Activated B cell treated with CpG ODN at 0.5 μM for 24 hours (primary cell): ENCODE measurements at places on chromosomes 16 and 17. TPM values are rescaled to one million over a fixed set of nuclear protein-coding genes. Genes with fewer than 3 reads are reported as not detected.

DNA sequence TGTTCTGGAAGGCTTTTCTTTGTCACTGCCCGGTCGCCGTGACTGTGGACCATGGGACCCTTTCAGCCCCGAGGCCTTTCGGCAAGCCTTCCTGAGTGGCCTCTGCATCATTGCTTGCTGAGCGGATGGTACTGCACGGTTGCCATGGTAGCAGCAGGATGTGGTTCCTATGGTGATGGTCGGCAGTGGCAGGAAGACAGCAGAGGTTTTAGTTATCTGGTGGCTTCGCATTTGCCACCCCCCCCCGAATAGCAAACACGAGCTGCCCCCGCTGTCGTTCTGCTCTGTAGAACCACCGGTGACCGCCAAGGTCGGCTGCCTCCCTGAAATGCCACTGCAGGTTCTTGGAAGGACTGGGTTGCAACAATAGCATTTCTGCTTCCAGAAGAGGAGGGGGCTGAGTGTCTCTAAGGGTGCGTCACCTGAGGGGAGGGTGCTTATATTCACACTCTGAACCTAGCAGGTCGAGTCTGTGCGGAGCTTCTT lies 76.6 kb downstream of the CMIP start:
- peak overlapping the region; percentile 66 for H3K27ac ChIP-seq
- DNase-seq = no peak
- peaks cover 29% of the 10 kb centered on the region for H3K4me1 ChIP-seq
- no peak overlapping the region for H3K4me3 ChIP-seq
- H3K27me3 ChIP-seq = no peaks in the 10 kb centered on the region

DNA sequence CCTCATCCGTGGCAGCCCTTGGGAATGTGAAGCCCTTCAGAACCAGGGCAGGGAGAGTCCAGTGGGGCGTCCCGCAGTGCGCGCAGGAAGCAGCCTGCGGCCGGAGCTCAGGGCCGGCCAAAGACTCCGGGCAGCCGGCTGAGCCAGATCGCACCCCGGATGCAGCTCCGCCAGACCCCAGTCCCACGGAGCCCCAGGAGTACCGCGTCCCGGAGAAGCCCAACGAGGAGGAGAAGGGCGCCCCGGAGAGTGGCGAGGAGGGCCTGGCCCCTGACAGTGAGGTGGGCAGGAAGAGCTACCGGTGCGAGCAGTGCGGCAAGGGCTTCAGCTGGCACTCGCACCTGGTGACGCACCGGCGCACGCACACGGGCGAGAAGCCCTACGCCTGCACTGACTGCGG lies 6.9 kb downstream of the ZNF205 start:
- no peak overlapping the region for H3K4me3 ChIP-seq
- H3K27ac ChIP-seq = no peak overlapping the region
- peaks cover under 1% of the 10 kb centered on the region for H3K36me3 ChIP-seq
- peaks cover 4% of the 10 kb centered on the region for H3K27me3 ChIP-seq
- DNase-seq = no peak

- peaks cover 27% of the 10 kb centered on the region for H3K36me3 ChIP-seq
- H3K4me3 ChIP-seq = peak overlapping the region; percentile 73
- H3K4me1 ChIP-seq = peaks cover 94% of the 10 kb centered on the region
- DNase-seq = no peak
Observed at GRCh38 chr17:78714534-78714933, 67.5 kb downstream of the CYTH1 start.

DNA sequence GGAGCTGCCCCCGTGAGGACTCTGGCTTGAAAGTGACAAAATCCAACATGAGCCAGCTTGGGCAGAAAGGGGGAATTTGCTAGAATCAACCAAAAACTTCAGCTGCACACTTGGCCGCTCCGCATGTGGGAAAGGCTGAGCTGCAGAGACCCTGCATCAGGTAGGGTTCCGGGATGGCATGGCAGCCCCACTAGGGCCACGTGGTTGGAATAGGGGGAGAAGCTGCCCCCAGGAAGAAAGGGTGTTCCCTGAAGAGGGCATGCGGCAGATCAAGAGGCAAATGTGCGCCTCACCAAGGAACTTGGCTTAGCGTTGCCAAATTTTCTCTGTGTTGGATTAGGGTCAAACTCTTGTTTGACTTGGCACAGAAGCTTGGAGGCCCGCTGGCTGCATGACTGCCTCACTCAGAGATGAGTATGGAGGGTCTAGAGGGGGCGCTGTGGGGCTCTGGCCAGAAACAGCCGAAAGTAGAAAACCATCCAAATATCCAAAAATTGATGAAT lies 29.2 kb upstream of the WFIKKN2 start:
- no peaks in the 10 kb centered on the region for H3K27me3 ChIP-seq
- DNase-seq = no peak
- no peak overlapping the region for H3K4me3 ChIP-seq
- no peak overlapping the region for H3K27ac ChIP-seq
- no peaks in the 10 kb centered on the region for H3K4me1 ChIP-seq
- H3K36me3 ChIP-seq = no peaks in the 10 kb centered on the region

Gene ABAT
- 12.6 and 13.2 TPM in 2 replicates for total RNA-seq

DNA sequence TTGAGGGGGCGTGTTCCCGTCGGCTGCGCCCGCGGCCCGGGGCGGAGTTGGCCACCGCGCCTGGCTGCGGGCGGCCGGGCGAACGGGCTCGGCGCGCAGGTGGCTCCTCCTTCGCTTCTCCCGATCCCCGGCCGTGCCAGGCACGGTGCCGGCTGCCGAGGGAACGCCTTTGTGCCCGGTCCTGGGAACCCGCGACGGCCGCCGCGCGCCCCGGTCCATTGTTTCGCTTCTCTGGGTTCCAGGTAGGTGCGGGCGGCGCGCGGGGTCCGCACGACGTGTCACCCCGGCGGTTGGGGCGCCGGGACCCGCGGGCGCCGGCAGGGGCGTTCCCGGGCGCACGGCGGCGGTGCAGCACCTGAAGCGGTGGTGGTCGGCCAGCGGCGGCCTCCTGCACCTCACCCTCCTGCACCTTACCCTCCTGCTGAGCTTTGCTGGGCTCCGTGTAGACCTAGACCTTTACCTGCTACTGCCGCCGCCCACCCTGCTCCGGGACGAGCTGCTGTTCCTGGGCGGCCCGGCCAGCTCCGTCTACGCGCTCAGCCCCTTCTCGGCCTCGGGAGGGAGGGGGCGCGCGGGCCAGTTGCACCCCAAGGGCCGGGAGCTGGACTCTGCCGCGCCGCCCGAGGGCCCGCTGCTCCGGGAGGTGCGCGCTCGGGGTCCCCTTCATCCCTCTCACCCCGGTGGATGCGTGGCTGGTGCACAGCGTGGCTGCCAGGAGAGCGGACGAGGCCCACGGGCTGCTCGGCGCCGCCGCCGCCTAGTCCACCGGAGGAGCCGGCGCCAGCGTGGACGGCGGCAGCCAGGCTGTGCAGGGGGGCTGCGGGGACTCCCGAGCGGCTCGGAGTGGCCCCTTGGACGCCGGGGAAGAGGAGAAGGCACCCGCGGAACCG lies 99.9 kb downstream of the EFCAB13 start:
- DNase-seq = peak; percentile 20
- H3K36me3 ChIP-seq = peaks cover 9% of the 10 kb centered on the region
- no peak overlapping the region for H3K27ac ChIP-seq
- H3K4me3 ChIP-seq = peak overlapping the region; percentile 52
- H3K27me3 ChIP-seq = peaks cover 10% of the 10 kb centered on the region

GRCh38 chr16:23356941-23357340 lies 54.8 kb downstream of the SCNN1B start:
- H3K27ac ChIP-seq = no peak overlapping the region
- no peaks in the 10 kb centered on the region for H3K4me1 ChIP-seq
- H3K4me3 ChIP-seq = no peak overlapping the region
- no peak for DNase-seq
- H3K36me3 ChIP-seq = no peaks in the 10 kb centered on the region
- H3K27me3 ChIP-seq = no peaks in the 10 kb centered on the region

Gene PRSS33
- total RNA-seq = not detected in 2 replicates

- DNase-seq = no peak
- H3K27me3 ChIP-seq = peaks cover 2% of the 10 kb centered on the region
- peak overlapping the region; percentile 28 for H3K4me3 ChIP-seq
- peaks cover 4% of the 10 kb centered on the region for H3K36me3 ChIP-seq
- no peak overlapping the region for H3K27ac ChIP-seq
- H3K4me1 ChIP-seq = peaks cover 42% of the 10 kb centered on the region
Observed at GRCh38 chr17:58323366-58324055, 5.1 kb downstream of the TSPOAP1 start.

DNA sequence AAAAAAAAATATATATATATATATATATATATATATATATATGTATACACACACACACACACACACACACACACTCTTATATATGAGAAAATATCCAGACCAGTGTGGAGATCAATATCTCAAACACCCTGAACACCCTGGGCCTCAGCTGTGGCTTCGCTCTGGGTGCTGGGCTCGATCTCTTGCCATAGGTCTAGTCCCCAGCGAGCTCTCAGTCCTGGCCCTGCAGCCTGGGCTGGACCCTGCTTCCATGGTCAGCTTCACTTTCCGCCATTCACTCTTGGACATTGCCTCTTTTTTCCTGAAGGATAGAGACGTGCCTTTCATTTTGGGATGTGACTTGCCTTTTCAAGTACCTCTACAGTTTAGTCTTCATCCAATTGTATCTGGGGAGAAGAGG lies 341.7 kb downstream of the CPPED1 start:
- H3K27ac ChIP-seq = no peak overlapping the region
- H3K4me1 ChIP-seq = peaks cover 39% of the 10 kb centered on the region
- DNase-seq = no peak
- peaks cover 26% of the 10 kb centered on the region for H3K36me3 ChIP-seq
- H3K27me3 ChIP-seq = no peaks in the 10 kb centered on the region
- no peak overlapping the region for H3K4me3 ChIP-seq

GRCh38 chr16:30896261-30896888 lies at the start of gene CTF1:
CTF1 (plus strand) TSS chr16:30896614; CDS start chr16:30896644, 30 bp downstream.
- H3K4me1 ChIP-seq = peaks cover 50% of the 10 kb centered on the region
- DNase-seq = peak; percentile 38
- H3K27me3 ChIP-seq = no peaks in the 10 kb centered on the region
- peak within 1 kb of the TSS; percentile 88 for H3K27ac ChIP-seq
- peaks cover 3% of the 10 kb centered on the region for H3K36me3 ChIP-seq
- H3K4me3 ChIP-seq = peak within 1 kb of the TSS; percentile 84

Gene KIF1C
- total RNA-seq = 62.6 and 63.8 TPM in 2 replicates

DNA sequence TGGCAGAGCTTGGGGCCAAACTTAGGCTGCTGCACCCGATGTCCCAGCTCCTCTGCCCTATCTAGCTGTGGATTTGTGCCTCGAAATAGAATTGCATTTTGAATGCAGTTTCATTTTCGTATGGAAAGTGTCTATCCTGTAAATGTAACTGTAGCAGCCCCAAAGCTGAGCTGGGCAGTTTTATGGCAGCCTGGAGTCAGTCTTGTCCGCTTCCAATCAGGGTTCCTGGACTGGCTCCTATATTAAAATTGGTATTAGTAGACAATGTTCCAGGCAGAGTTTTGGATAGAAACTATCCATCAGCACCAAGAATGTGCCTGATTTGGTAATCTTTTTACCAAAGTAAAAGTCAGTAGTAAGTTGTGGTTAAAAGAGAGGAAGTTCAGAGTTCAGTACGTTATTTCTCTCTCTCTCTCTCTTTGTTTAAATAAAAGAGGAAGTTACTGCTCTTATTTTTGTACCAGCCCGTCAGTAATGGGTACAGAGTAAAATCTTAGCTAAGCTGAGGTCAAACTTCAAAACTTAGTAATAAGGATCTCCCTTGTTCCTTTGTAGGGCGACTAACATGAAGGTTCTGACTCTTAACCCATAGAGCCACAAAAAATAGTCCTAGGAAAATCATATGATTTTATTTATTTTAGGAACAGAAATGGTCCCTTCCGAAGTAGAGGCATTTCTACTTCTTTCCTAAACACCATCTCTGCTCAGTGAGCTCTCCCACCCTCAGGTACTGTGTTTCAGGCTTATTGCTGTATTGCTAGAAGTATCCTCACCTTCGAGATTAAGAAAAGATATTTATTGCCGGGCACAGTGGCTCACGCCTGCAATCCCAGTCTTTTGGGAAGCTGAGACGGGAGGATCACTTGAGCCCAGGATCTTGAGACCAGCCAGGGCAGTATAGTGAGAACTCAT lies 28.0 kb downstream of the PRKCB start:
- H3K36me3 ChIP-seq = peaks cover 13% of the 10 kb centered on the region
- peaks cover 95% of the 10 kb centered on the region for H3K4me1 ChIP-seq
- DNase-seq = no peak

GRCh38 chr16:13390986-13391305 lies 489.5 kb downstream of the SHISA9 start:
- H3K27me3 ChIP-seq = no peaks in the 10 kb centered on the region
- no peak for DNase-seq
- peaks cover 31% of the 10 kb centered on the region for H3K4me1 ChIP-seq
- H3K27ac ChIP-seq = peak overlapping the region; percentile 78
- no peak overlapping the region for H3K4me3 ChIP-seq

- H3K27me3 ChIP-seq = no peaks in the 10 kb centered on the region
- no peak overlapping the region for H3K4me3 ChIP-seq
- no peak for DNase-seq
- H3K27ac ChIP-seq = no peak overlapping the region
Observed at GRCh38 chr17:61314368-61315078, 85.1 kb upstream of the TBX2 start.
